ENCODE measurements at places on chromosomes 16 and 17.

DNA sequence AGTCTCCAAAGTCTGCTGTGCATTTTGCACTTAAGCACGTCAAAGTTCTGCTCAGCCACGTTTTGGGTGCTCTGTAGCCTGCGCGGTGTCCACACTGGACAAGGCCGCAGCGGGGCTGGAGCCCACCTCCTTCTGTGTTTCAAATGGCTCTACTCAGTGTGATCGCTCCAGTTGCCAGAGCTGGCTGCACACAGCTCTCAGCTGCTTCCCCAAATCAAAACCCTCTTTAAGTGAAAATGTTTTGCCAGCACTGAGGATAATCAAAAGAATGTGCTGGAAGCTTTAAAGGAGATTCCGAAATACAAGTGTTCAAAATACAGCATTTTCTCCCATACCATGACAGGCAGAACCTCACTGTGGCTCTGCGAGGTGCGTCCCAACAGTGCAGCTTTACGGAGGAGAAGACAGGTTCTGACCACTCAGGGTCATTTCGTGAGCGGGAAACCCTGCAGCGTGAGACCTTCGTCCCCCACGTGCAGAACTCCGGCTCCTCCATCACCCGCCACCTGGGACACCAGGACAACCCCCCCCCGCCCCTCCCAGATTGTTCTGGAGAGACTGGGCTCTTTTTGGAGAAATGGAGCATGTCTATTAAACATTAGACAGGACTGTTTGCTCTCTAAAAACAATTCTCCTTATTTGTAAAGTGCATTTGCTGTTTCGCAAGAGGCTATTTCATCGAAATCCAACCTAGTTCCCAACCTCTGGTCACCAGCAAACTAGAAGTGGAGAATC is 16.6 kb downstream of the TBC1D16 start:
- DNase-seq = no peak

DNA sequence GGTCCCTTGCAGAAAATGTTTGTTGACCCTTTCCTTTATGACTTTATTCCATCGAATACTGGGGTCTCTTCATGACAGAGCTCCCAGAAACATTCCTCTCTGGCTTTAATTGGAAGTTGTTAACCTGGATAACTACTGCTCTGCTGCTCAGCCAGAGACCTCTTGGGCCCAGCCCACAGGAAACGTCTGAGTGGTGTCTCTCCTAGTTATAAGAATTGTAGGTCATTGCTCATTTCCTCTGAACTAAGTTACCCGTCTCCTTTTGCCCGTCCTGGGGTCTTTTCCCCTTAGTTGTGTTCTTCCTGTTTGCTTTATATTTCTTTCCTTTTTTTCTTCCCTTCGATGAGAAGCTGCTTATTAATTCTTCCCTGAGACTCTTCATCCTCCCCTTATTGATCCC is 9.0 kb downstream of the MAP2K6 start:
- DNase-seq = no peak

GRCh38 chr17:77543801-77544200 is 403.0 kb downstream of the SEC14L1 start:
- no peak for DNase-seq

GRCh38 chr16:67104061-67104460 is 5.7 kb upstream of the PHAF1 start:
- no peak for DNase-seq

DNA sequence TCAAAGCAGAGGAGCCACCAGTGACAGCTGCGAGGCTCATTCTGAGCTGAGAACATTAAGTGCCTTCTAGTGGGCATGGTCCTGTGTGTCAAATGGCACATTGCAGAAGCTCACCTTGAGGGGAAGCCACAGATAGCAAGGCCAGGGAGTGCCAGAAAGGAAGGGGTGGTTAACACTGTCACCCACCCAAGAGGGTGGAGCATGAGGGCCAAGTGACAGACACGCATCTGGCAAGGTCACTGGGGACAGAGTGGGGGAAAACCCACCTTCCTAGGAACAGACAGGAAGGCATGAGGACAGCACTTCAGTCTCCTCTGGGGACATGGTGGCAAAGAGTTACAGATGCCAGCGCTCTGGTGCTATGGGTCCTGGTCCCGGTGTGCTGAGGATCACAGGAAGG is 22.1 kb downstream of the NUBP1 start:
- DNase-seq = no peak

GRCh38 chr16:79932572-79932971 is 332.0 kb upstream of the MAF start:
- DNase-seq = no peak

- DNase-seq = no peak
Observed at GRCh38 chr17:19415311-19415710, 4.3 kb downstream of the RNF112 start.

GRCh38 chr17:47894498-47895346 is 1.3 kb upstream of the SP2 start:
- DNase-seq = no peak

DNA sequence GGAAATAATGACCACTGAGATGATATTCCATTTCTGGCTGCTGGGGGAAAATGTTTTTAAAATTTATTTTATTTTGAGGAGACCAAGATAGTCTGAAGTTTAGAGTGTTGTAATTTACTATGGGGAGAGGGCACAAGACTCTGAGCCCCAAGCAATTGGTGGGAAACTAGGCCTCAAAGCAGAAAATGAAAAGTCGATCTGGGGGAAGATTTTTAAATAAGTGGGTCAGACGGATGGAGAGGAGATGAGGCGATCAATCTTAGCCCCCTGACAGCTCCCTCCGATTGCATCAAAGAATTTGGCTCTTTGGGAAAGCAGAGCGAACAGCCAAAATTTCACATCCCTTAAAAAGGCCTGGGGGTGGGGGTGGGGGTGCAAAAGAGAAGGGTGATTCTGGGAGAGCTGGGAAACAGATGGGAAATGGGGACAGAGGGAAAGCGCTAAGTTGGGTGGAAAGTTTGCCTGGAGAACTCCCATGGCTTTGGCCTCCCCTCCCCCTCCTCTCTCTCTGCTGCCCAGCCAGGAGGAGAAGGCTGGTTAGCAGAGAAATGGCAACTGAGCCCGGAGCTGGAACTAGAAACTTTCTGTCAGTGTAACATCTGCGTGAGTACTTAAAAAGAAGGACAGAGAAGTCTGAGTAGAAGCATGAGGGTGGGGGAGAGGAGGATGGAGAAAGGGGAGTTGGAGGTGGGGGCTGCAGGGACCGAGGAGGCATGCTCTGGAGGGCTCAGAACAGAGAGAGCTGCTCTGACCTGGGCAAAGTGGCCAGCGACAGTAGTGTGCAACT is 1.4 kb upstream of the HOXB2 start:
- no peak for DNase-seq

- DNase-seq = no peak
Observed at GRCh38 chr17:81037026-81037797, 2.3 kb downstream of the BAIAP2 start.

- DNase-seq = no peak
Observed at GRCh38 chr16:8916541-8917225, 34.5 kb downstream of the LITAFD start.

DNA sequence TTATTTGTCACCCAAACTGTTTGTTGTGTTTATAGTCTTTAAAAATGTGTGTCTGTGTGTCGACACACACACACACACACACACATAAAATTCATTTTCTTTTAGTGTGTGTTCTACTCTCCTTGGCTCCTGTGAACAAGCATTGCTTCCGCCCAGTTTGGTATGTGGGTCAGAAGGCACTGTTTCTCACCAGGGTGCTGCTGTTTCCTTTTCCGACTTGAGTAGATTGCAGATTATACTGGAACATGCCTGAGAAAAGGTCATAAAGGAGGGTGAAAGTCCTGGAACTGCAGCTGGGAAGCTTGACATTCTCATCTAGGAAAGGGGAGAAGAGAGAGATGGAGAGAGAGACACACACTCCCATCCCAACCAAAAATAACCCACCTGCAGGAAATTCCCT is 330.3 kb downstream of the BCAS3 start:
- DNase-seq = no peak

GRCh38 chr16:54289242-54289944 is 2.8 kb upstream of the IRX3 start:
- no peak for DNase-seq

DNA sequence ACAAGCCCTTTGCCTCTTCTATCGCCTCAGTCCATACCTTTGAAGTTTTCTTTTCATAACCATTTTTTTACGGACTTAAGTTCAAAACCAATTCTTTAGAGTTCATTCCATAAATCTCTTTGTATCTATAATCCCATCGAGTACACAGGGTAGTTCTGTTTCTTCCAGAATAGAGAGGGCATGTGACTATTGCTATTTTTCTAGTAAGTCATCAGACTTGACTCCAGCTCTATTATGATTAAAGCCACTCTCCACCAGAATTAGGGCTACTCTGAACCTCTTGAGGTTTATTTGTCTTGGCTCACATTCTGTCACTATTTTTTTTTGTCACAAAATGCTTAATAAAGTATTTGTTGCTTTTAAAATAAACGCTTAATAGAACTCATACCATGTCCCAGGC is 191.9 kb upstream of the AXIN2 start:
- no peak for DNase-seq

GRCh38 chr16:14436401-14436955 is 193.6 kb downstream of the PARN start:
- no peak for DNase-seq

GRCh38 chr17:78674595-78675315 is 97.6 kb upstream of the DNAH17 start:
- no peak for DNase-seq

GRCh38 chr17:44872131-44872768 is 24.6 kb downstream of the HIGD1B start:
- DNase-seq = no peak

DNA sequence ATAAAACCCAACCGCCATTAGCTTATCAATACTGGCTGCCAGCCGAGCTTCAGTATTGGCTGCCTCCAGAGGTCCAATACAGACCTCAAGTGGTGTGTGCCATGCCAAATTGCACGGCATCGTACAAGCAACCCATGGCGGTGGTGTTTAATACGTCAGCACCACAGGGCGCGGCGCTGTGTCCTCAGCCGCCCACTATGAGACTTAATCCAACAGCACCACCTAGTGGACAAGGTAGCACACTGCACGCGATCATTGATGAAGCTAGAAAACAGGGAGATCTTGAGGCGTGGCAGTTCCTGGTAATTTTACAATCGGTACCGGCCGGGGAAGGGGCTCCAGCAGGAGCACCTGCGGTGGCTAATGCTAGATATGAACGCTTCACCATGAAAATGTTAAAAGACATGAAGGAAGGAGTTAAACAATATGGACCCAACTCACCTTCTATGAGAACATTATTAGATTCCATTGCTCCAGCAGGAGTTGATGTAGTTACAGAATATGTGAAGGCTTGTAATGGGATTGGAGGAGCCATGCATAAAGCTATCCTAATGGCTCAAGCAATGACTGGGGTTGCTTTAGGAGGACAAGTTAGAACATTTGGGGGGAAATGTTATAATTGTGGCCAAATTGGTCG is 15.4 kb downstream of the FLYWCH1 start:
- DNase-seq = peak; percentile 30

DNA sequence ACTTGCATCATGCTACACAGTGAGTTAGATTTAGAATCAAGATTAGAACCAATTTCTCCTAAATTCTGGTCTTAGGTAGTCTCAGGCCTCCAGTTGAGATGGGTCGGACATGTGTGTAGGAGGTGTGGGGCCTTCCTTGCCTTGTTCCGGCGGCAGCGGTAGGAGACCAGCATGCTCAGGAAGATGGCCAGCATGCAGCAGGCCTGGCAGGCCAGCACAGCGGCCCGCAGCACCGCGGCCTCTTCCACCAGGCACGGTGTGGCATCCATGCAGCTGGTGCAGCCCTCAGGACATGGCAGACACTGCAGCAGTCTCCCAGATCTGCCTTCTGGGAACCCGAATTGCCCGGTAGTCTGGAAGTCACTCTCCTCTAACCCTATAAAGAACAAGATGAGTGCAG is 6.9 kb downstream of the GPR179 start:
- no peak for DNase-seq

DNA sequence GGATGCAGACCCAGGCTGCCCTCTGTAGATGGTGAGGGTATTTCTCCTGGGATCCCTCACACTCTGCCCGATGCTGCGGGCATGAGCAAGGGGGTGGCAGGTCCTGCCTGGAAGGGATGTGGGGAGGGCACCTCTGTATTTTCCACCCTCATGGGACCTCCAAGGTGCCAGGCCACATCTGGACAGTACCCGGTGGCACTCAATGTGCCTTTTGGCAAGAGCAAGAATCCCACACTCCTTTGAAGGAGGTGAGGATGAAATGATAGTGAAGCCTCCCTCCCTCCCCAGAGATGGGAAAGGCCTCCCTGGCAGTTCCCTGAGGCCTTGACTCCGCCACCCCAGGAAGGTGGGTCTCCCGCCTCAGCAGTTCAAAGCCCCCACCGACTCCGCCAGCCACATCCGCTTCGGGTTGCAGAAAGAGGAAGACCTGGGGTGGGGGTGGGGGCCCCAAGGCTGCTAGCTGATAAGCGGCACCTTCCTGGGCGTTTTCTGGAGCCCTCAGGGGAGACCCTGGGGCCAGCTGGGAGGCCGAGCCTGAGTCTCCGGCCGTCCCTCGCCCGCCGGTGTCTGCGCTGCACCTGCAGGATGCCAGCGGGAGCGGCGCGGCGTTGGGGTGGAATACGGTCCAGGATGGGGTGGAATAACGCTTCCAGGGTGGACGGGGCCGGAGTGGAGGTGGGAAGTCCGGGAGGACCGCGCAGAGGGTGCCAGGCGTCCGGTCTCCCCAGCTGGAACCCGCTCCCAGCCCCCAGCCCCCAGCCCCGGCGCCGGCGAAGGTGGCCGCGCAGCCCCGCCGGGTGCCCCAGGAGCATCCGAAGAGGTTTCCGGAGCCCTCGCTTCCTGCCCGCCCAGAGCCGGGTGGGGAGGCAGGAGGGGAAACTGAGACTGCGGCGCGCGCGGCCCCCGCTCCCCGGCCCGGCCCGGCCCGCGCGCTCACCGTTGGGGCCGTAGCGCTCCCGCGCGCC is 718 bp downstream of the ATP2A3 start:
- DNase-seq = no peak

- DNase-seq = no peak
Observed at GRCh38 chr17:73308017-73308823, 3.6 kb downstream of the CDC42EP4 start.

DNA sequence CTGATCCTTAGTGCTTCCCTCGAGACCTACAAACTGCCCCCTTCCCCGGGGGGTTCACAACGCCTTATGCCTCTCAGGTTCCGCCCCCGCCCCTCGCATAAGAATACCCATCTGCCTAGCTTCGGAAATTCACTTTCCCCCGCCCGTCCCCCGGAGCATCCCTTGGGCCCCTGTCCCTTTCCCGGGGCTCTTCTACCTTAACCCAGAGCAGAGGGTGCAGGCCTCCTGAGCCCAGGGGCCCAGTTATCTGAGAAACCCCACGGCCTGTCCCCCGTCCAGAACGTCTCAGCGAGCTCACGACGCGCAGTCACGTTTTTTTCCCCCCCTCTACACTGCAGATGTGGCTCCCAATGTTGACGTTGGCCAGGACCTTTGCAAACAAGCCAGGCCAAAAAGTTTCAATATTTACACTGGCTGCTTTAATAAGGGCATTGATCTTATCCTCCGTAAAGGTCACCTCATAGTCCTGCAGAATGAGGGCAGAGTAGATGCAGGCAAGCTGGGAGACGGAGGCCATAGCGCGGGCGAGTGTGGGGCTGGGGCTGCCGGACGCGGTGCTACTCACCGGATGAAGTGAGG is 1.4 kb upstream of the NBR1 start:
- no peak for DNase-seq

- no peak for DNase-seq
Observed at GRCh38 chr16:87806261-87806640, 40.5 kb upstream of the KLHDC4 start.

All from NCI-H510A (cell line).